Esophagus muscularis mucosa (tissue), 4 donors: ENCODE measurements at places on chromosomes 2 and 18. TPM values are rescaled to one million over a fixed set of nuclear protein-coding genes. Genes with fewer than 3 reads are reported as not detected.

- no peak for DNase-seq
Observed at GRCh38 chr2:150088538-150088937, 398.9 kb downstream of the RND3 start.

The NYAP2 gene
- total RNA-seq, result 0.26 TPM

GRCh38 chr2:25281522-25281921, 60.2 kb downstream of the DNMT3A start:
- DNase-seq, result no peak

GRCh38 chr18:23574611-23575308, 11.5 kb downstream of the NPC1 start:
- no peak for DNase-seq

GRCh38 chr2:101195871-101196661, 44.9 kb upstream of the TBC1D8 start:
- no peak for DNase-seq

The SPATA3 gene
- not detected for total RNA-seq

The PTPRN gene
- total RNA-seq, result 2.1 TPM

The UGT1A1 gene
- not detected for total RNA-seq

The PPP1R1C gene
- total RNA-seq, result not detected
